Stimulated activated CD4-positive, alpha-beta T cell treated with anti-CD3 and anti-CD28 coated beads, Interleukin-12 subunit alpha, Interleukin-12 subunit beta, amount 100 ng/mL, for 4 hours (primary cell): ENCODE measurements at places on chromosomes 7 and 10.

GRCh38 chr10:112663234-112664125 lies 216.5 kb downstream of the VTI1A start:
- no peak for DNase-seq

DNA sequence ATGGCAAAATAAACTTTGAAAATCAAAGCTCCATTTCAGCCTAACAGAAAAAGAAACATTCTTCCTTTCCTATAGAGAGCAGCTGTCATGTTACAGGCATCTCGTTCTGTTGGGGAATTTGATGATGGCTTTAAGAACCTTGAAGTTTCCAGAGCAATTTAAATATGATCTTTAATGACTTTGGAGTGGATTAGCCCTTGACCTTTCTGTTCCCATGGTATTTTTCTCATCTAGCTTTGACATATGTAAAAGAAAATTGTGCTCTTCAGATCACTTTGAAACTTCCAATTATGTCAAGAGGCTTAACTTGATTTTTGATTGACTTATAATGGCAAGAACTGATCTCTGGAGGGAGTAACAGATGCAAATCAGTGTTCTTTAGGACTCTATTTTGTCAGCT lies 157.6 kb upstream of the SEMA3E start:
- DNase-seq: no peak

DNA sequence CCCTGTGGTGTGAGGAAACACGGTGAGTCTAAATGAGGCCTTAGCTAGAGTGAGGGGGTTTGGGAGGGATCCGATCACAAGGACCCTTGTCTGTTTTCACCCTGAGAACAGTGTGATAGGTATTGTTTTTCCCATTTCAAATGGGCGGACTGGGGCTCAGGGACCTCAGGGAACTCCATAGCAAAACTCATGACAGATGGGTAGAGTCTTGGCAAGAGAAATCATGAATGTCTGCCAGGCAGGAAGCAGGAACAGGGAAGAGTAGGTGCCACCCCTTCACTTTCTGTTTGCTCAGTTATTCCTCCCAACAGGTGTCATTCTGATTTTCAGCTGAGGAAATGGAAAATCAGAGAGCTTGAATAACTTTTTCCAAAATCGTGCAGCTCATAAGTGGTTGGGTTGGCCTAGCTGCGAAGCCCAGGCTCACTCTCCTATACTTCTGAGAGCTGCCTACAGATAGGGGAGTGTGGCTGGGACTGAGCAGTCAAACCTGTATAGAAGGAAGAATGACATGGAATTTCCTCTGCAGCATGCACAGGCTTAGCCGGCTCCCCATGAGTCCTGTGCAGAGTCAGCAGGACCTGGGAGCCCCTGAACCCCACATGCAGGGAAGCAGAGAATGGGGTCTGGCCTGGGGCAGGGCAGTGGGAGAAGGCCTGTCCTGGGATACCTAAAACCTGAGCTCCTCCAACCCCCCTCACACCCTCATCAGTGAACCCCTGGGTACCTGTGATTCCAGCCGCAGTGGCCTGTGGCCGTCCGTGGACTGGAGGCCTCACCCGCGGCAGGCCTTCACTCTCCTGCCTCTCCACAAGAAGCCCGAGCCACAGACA lies 17.6 kb upstream of the C10orf105 start:
- no peak for DNase-seq

- no peak for DNase-seq
Measured at GRCh38 chr7:137829337-137829992, 17.3 kb downstream of the DGKI start.

GRCh38 chr10:26566525-26567350 lies 128.6 kb downstream of the APBB1IP start:
- no peak for DNase-seq
